SJCRH30 (cell line): ENCODE measurements at places on chromosomes 4 and X. TPM values are rescaled to one million over a fixed set of nuclear protein-coding genes. Genes with fewer than 3 reads are reported as not detected.

Gene NPNT
- 64.4 and 71.8 TPM in 2 replicates for total RNA-seq

Gene FAM156A
- total RNA-seq: 6.9 and 8.7 TPM in 2 replicates

DNA sequence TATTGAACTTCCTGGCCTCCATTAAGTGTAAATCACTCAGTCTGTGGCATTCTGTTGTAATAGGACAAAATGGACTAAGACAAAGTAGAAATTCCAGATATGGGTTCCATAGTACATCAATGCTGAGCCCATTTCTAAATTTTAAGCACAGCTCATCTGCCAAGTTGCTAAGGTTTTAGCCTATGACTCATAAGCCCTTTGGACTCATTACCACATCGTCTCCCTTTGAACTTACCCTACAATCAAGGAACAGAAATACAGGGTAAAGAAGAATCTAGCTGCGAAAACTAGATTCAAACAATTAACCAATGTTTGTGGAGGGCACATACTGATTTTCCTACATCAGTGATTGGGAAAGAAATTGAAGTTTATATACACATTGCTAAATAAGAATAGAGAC is 31.8 kb downstream of the NAA11 start:
- H3K36me3 ChIP-seq: no peaks in the 10 kb centered on the region
- DNase-seq: no peak
- no peaks in the 10 kb centered on the region for H3K4me1 ChIP-seq
- no peaks in the 10 kb centered on the region for H3K27me3 ChIP-seq

DNA sequence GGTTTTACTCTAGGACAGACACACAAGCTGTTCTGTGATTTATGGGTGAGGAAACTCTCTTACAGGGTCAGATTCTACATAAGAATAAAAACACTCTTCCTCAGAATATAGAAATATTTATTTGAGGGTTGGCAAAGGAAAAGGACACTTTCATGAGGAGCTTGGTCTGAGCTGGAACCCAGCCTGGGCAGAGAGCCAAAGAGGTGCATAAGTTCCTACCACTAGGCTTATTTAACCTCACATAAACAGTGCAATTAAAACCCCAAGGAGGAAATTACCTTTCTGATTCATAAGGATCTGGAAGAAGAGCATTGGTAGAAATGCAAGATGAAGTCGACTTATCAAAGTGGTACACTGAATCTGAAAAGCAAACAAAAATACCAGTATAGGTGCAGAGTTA is 32.9 kb downstream of the SETD7 start:
- DNase-seq: no peak
- no peak overlapping the region for H3K4me3 ChIP-seq
- peaks cover 41% of the 10 kb centered on the region for H3K36me3 ChIP-seq
- no peaks in the 10 kb centered on the region; the same call in 1 of the 2 replicates for H3K4me1 ChIP-seq

GRCh38 chr4:2457481-2458295 is 11.2 kb upstream of the RNF4 start:
- no peak for DNase-seq
- H3K4me3 ChIP-seq: no peak overlapping the region
- H3K27me3 ChIP-seq: peaks cover 6% of the 10 kb centered on the region; the same call in 1 of the 2 replicates
- no peaks in the 10 kb centered on the region for H3K4me1 ChIP-seq
- H3K27ac ChIP-seq: no peak overlapping the region
- H3K36me3 ChIP-seq: no peaks in the 10 kb centered on the region
